ENCODE measurements at places on chromosomes 3 and 15.

- no peak for DNase-seq
Observed at GRCh38 chr3:69686056-69686455, 53.2 kb upstream of the MITF start.

GRCh38 chr3:114994554-114995341 lies 152.3 kb downstream of the ZBTB20 start:
- no peak for DNase-seq

DNA sequence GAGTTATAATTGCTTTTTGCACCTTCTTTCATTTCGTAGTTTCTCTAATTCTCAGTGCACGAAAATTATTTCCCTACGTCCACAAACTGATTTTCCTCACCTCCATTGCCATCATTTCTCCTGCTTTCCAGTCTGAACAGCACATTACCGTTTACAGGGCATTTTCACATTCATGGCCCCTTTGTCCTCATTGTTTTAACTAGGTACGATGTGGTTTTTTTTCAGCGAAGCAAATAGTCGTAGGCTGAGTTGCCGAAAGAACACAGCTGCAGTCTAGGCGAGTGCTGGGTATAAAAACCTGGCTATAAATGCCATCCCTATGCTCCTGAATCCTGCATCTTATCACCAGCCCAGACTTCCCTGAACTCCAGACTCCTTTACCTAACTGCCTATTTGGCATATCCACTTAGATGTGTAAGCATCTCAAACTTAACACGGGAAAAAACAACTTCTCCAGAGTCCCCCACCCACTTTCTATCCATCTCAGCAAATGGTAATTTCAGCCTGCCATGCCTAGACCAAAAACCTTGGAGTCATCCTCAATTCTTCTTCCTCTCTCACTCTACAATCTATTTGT lies 691 bp upstream of the FSIP1 start:
- no peak for DNase-seq

DNA sequence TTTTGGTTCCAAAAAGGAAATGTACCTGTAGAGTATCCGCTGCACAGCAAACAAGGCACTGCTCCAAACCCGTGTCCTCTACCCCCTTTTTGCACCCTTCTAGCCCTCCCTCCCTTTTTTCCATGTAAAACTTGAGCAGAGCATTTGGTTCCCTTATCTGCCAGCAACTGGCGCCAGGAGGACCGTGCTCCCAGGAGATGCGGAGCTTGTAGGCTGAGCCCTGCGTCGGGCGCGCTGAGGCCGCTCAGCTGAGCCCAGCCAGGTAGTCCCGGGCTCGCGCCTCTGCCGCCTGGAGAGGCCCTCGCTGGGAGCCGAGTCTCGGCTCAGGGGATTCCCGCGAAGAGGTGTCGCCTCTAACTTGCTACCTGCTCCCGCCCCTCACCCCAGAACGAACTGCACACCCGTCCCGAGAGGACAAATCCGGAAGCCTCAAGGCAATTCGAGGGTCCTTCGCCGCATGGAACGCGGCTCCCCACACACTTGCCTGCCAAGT lies 575 bp downstream of the TRPM7 start:
- no peak for DNase-seq

GRCh38 chr3:55708242-55708641 lies 221.1 kb upstream of the WNT5A start:
- DNase-seq: no peak

GRCh38 chr3:149091983-149092382 lies 5.7 kb upstream of the HLTF start:
- no peak for DNase-seq

- DNase-seq: no peak
Observed at GRCh38 chr3:112619295-112619694, 21.6 kb downstream of the CCDC80 start.

DNA sequence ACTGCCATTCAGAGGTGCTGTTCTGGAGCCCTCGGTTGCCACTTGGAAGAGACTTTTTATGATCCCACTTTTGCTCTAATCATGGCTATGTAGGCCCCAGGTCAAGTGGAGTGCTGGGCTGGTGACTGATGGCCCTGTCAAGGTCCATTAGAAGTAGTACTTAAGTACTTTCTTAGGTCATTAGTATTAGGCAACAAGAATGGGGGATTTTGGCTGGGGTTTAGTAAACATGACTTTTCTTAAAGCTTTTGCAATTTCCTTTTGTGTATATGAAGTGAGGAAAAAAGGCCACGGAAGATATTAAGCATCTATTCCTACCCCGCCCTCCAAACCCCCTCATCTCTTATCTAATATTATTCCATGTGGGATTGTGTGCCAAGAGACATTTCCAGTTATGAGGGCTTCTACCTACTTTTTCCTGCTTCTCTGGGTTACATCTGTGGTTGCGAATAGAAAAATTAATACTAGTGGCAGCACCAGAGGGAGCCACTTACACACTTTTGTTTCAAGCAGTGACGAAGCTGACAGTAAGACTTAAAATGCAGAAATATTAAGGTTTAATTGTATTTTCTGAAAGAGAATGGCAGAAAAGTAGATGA lies 13.9 kb downstream of the NLGN1 start:
- DNase-seq: no peak

DNA sequence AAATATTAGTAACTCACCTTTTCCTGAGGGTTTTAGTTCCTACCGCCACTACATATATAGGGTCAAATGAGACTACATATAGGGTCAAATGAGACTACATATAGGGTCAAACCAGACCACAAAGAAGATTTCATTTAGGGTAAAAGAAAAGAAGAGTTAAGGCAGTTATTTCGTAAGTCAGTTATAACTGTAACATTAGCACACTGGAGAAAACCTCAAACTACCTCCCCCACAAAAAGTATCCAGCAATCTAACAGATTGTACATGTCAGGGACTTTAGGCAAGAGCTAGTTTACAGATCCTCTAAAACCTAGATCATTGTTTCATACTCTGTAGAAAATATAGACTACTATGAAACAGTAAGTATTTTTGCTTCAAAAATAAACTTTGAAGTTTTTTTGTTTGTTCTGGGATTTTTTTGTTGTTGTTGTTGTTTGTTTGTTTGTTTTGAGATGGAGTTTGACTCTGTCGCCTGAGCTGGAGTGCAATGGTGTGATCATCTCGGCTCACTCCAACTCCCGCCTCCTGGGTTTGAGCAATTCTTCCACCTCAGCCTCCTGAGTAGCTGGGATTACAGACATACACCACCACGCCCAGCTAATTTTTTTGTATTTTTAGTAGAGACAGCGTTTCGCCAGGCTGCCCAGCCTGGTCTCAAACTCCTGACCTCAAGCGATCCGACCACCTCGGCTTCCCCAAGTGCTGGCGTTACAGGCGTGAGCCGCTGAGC lies 92.4 kb upstream of the CGNL1 start:
- DNase-seq: no peak

Measured in stimulated activated CD8-positive, alpha-beta memory T cell treated with anti-CD3 and anti-CD28 coated beads, Interleukin-7, amount 100 ng/mL, for 24 hours (primary cell).